Type B pancreatic cell (in vitro differentiated cells): ENCODE measurements at places on chromosomes 1 and 21.

DNA sequence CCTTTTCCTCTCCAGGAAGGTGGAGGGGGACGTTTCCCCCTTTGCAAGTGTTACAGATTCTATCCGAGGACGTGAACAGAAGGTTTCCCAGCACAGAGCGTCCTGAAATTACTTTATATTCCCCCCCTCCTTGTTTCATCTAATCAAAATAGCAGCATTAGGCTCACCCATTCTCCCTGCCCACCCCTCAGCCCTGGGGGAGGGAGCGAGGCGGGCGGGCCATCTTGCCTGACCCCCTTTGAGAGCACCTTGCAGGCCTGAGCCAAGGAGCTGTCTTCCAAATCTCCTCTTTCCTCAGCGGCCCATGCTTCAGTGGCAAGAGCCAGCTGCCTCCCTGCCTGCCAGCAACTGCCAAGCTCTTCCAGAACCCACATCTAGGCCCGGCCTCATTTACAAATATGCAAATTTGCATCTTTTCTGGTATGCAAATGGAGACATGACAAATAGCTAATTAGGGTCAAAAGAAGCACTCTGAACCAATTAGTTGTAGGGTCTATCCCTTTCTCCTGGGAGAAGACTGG is 69.1 kb upstream of the POU3F1 start:
- DNase-seq: no peak

GRCh38 chr1:198906739-198907422 is 268.0 kb downstream of the PTPRC start:
- no peak for DNase-seq

DNA sequence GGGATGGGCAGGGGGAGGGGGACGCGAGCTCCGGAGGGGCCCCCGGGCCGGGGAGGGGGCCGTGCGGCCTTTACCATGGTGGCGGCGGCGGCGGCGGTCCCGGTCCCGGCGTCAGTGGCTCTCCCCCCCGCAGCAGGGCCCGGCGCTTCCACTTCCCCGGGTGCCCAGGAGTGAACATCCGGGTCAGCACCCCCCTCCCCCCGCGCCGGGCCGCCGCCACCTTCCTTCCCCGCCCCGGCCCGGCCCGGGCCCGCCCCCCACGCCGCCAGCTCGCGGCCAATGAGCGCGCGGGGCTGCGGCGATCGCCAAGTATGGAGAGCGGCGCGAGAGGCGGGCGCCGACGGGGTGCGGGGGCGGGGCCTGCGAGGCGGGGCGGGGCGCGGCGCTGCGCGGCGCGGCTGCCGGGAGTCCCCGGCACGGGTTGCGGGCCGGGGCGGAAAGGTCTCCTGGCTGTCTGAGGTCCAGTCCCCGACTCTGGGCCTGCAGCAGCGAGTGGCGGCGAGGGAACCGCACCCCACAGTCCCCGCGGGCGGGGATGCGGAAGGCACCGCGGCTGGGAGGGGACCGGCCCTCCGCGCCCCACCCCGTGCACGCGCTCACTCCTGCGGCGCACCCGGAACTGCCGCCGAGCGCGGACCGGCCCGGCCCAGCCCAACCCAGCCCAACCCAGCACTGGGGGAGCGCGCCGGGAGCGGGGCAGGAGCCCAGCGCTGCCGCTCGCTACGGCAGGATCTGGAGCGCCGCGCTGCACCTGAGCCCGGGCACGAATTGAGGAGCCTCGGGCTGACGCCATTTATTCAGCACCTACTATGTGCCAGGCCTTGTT is at the start of gene CAPZB:
Gene CAPZB (minus strand): TSS at position 178 of the 826 bp plus-strand sequence. CDS start 101 bp downstream, at position 77.
- peak; percentile 94 for DNase-seq

GRCh38 chr1:234722904-234723720 is 113.1 kb upstream of the IRF2BP2 start:
- no peak for DNase-seq

DNA sequence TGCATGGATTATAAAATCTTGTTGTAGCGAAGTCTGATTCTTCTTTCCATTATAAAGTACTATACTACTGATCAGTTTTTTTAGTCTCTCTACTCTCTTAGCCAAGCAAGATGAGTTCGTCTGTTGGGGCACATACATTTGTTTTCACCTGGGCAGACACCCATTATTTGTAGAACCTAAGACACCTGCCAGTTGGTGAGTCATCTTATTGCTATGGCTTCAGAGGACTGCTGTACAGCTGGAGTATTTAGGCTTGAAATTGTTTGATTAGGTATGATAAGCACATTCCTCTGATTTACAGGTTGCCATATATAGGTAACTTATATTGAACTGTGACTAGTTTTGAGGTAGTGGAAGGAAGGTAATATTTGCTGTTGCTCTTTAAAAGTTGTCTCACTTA is 17.2 kb downstream of the RBM15 start:
- no peak for DNase-seq

GRCh38 chr1:18504609-18505008 is 23.9 kb downstream of the KLHDC7A start:
- DNase-seq: no peak

DNA sequence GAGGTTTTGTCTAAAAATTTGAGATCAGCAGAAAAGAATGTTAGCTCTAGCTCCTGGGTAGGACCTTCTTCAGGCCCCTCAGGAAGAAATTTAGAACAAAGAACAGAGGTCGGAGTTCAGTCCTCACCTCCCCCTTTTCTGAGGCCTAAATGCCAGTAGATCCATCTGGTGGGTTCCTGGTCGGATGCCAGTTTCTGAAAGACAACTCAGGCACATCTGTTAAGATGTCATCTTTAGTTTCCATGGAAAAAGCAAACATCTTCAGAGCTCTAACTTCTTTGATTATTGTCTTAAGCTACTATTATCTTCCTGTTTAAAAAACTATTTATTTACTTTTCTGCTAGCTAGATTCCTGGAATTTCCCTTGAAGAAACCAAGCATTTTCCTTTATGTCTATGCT is 37.1 kb upstream of the USP25 start:
- no peak for DNase-seq

DNA sequence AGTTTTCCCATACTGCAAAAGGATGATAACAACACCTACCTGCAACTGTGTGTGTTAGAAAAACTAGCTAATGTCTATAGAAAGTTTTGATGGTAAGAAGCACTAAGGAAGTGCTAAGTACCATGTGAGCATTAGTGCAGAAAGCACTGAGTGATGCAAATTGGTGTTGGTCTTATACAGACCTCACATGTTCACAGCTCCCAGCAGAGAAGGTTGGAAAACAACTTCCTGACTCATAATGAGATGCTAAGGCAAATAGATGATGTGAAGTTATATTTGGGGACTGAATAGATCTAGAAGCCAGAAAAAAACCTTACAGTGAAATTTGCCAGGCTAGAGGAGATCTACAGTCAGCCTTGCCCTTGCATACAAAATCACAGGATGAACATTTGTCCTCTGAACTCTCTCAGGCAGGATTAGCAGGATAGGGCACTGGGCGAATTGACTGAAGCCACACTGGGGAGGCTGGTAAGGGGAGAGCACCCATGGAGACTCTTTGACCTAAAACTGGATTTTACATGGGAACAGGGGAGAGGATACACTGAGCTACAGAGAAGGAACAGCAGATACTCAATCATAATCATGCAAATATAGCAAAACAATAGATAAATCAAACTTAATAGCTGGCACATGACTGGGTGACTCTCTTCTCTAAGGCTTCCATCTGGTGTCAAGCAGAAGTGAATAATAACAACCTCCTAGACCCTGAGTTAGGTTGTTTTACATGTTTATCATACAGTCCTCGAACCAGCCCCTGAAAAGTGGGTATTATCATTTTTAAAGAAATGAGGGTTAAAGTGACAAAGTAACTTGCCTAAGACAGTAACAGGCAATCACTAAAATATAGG is 61.3 kb downstream of the ASTN1 start:
- no peak for DNase-seq

DNA sequence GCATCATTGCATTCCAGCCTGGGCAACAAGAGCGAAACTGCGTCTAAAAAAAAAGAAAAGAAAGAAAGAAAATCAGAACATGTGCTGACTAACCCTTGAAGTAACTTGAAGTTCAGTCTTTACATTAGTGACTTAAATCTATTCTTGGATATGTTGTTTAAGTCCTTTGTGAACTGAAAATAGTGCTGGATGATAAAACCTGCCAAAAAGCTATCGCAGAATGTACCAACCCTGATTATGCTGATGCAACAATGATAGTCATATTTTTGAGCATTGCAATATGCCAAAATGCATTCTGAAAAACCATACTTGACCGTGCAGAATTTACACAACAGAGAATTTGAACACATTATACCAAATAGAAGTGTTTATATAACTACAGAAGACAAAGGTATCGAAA is 30.7 kb downstream of the SHISAL2A start:
- DNase-seq: no peak

DNA sequence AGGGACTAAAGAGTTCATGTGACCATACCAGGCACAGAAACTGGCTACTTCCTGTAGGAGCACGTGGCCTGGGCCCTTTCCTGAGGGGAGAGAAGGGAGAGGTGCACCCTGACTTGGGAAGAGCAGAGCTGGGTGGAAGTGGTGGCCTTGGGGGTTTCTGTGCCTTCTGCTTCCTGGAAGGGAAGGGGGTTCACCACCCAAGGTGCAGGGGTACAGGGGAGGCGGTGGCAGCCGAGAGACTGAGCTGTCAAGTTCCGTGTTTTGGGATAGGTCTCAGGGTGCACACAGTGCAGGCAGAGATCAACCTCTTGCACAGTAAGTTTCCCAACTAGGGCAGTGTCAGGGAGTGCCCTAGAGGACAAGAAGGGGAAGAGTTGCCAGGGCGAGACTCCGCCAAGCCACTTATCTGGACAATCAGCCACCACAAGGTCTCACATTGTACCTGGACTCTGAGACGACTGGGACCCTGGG is 10.1 kb downstream of the HECTD3 start:
- DNase-seq: peak; percentile 58

DNA sequence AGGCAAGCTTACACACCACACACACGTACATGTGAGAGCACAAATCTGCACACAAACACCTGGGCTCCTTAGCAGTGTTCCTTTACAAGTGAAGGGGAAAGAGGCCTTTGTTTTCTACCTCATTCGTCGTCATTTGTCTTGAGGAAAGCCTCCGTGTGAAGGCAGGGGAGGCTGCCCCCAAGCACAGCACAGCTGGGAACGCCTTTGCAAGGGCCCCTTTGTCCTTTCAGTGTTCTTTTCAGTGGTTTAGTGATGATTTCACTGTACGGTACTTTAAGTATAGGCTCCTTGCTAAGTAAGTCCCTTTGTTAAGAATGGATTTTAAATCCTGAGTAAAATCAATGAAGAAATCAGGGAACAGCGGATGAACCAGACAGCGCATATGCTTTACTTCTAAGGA is 94.1 kb downstream of the PGBD5 start:
- DNase-seq: no peak

- no peak for DNase-seq
Measured at GRCh38 chr1:191125950-191126349, 648.3 kb upstream of the BRINP3 start.

DNA sequence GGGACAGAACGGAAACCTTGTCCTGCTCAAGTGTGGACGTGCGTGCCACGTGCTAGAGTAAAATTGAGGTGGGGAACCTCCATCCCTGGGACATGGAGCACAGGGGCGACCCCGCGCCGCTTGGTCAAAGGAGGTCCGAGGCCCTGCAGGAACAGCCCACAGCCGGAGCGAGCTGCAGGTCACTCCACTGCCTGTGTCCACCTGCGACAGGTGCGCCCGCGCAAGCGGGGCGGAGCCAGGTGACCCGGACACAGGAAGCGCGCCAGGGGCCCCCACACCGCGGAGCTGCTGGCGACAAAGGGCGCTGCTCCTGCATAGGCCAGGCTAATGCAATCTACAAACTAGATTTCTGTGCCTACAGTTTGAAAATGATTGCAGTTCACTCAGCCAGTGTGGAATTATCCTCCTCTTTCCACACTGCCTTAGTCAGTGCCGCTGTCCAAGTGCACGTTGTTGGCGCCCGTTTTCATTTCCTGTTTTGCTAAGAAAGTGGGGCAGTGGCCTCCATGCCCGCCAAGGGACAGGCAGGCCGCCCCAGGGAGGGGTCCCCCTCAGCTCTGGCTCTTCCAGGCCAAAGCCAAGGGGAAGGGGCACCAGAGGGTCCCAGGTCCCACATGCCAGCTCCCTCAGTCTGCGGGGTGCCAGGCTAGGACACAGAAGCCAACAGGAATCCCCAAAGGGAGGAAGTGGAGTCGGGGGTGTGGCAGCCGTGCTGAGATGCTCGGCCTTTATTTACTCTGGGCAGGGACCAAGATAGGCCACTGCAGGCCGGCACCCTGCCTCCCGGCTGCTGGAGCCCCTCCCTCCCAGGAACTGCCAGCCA is 4.3 kb upstream of the NADK start:
- DNase-seq: no peak

- DNase-seq: no peak
Measured at GRCh38 chr21:14968821-14969220, 96.0 kb downstream of the NRIP1 start.

- DNase-seq: peak; percentile 76
Measured at GRCh38 chr1:46246548-46247435, 771 bp upstream of the RAD54L start.

GRCh38 chr1:9397047-9397446 is 104.4 kb downstream of the SPSB1 start:
- no peak for DNase-seq
